ENCODE measurements at places on chromosomes 5 and 9.

DNA sequence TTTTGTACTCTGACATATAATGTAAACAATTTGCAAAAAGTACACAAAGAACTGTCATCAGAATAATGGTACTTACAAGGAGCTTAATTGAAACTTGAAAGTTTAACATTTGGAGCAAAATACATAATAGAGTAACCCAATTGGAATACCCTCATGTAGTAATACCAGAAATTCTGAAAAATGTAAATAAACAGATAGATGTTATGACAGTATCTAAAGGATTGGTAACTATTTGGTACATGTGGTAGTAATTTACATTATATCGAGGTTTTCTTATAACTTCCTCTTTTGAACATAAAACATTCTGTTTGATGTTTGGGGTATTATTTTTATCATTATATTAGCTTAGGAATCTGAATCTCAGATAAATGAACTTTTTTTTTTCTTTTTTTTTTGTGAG, 211.7 kb upstream of the ELL2 start:
- DNase-seq = no peak

DNA sequence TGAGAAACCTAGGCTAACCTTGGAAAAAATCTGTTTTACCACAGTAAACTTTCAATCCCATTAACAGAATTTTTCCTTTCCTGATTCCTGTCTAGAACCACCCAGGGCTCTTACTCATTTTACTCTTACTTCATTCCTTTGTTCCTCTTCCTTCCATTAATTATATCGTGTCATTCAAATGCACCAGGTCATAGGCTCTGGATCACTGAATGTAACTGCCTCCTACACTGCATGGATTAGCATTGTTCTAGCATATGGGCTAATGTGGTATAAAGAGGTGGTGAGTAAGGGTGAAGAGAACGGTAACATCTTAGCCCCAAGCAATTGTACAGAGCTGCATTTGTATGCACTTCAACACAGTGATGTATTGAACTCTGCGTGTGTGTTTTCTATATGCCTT, 49.5 kb upstream of the SPINK5 start:
- DNase-seq = no peak

DNA sequence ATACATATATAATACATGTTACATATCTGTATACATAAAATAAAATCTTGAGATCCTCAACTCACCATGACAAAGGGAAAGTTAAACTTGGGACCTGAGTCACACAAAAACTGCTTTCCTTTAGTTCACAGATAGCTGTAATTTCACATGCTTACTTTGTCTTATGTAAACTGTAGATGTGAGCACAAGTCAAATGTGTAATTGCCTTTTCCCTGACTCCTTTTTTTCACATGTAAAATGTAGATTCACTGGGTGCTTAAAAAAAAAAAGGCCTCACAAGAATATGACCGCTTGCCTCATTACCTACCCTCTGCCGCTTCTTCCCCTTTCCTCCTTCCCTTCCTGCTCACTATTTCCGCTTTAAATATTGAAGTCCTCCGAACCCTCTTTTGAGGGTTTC, 21.9 kb upstream of the FAM169A start:
- no peak for DNase-seq

DNA sequence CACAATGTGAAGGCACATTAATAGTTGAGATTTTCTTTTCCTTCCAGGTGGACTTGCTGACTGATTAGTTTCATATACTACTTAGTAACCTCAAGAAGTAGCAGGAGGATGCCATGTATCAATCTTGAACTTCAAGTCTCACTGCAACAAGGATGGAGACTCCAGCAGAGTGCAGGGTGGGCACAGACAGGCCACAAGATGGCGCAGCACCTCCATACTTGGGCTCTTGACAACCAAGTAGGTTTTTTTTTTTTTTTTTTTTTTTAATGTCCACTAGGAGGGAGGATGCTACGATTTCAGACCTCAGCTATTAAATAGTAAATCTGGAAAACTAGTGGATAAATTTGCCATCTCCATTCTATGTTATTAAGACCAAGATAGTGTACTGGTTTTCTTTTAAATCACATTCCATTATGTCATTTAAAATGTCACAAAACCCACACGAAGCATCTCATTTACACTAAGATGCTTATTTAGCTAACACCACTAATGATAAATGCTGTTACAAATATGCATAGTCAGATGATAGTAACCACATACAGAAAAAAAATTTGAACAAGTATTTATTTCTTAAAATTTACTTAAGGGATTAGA, 58.6 kb downstream of the IL6ST start:
- DNase-seq = peak; percentile 71

GRCh38 chr5:173706700-173707099, 90.2 kb upstream of the BOD1 start:
- DNase-seq = no peak

All from right renal pelvis (tissue), 4 donors.